WTC11 (cell line): ENCODE measurements at places on chromosomes 5 and 9.

DNA sequence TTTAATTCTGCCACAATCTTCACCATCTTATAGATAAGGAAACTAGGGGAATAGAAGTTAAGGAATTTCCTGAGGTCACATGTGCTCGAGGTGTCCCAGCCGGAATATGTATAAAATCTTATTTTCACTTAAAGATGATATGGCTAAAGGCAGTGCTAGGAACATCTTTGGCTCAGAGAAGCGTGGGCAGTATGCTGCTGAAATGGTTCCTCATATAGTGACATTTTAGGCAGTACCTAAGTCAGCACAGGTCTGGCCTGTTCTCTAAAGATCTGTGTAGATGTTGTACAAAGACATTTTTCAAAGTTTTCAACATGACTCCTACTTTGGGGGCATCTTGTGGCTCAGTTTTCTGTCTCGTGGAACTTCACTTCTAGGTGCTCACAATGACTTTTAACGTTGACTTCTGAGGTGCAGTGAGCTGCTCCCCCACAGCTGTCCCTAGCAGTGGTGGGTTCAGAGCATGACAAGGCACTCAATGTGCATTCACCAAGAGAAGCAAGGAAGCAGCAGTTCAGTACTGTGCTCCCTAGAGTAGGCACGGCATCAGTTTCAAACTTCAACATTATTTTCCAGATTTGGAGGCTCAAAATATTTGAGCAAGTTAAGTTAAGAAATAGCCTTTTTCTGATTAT lies 40.3 kb downstream of the TNFAIP8 start:
- peaks cover 29% of the 10 kb centered on the region for H3K4me1 ChIP-seq
- no peaks in the 10 kb centered on the region for H3K27me3 ChIP-seq
- H3K36me3 ChIP-seq = peaks cover 12% of the 10 kb centered on the region
- no peak overlapping the region for H3K27ac ChIP-seq

DNA sequence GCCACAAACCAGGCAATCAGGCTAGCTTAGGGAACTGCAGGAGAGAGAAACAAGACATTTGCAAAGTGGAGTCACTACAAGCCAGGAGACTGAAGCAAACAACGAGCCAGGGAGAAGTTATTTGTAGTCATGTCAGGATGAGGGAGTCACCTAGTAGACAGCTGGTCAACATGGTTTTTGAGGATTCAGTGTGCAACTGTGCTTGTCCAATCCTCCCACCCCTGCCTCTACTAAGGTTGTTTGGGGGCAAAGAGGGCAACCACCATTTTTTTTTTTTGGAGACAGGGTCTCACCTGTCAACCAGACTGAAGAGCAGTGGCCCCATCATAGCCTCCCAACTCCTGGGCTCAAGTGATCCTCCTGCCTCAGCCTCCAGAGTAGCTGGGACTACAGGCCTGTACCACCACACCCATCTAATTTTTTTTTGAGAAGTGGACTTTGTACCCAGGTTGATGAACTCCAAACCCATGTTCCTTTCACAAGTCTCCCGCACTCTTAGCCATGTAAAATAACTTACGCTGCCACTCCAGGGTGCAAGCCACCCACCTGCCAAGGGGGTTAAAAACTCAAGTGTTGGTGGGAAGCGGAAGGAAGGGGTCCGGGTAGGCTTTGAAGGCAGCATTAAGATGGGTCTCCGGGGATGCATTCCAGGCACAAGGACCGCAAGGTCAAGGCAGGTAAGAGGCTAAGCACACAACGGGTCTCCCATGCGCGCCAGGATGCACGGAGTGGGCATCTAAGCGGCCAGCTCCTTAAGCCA lies 995 bp downstream of the RPL35 start:
- H3K27ac ChIP-seq = peak overlapping the region; percentile 98
- DNase-seq = no peak
- H3K4me3 ChIP-seq = peak overlapping the region; percentile 91

- no peak overlapping the region for H3K27ac ChIP-seq
- H3K4me3 ChIP-seq = no peak overlapping the region
- H3K27me3 ChIP-seq = no peaks in the 10 kb centered on the region
- H3K36me3 ChIP-seq = no peaks in the 10 kb centered on the region
Measured at GRCh38 chr5:178385496-178385890, 152.9 kb upstream of the PHYKPL start.

DNA sequence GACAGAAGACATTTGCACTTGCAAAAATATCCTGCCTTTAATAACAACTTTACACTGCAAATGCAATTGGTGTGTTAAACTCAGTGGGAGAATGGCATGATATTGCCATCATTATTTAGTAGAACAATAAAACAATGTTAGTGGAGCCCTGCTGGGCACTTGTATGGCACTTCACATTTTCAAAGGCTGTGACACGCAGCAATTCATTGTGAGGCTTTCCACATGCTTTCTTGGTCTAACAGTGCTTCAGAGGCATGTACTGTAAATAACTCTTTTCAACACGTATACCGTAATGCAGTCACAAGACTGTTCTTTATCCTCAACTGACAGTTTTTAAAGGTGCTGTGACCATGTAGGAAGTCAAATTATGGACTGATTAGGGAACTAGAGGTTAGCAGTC lies 155.5 kb upstream of the EPB41L4A start:
- no peak overlapping the region for H3K27ac ChIP-seq
- no peaks in the 10 kb centered on the region for H3K27me3 ChIP-seq
- H3K36me3 ChIP-seq = no peaks in the 10 kb centered on the region
- H3K4me1 ChIP-seq = peaks cover 4% of the 10 kb centered on the region; the same call in 1 of the 2 replicates
- no peak for DNase-seq
- no peak overlapping the region for H3K4me3 ChIP-seq

GRCh38 chr9:78386773-78387172 lies 89.8 kb downstream of the PSAT1 start:
- peaks cover 15% of the 10 kb centered on the region for H3K4me1 ChIP-seq
- H3K36me3 ChIP-seq = peaks cover 14% of the 10 kb centered on the region
- DNase-seq = no peak
- no peak overlapping the region for H3K27ac ChIP-seq
- no peaks in the 10 kb centered on the region; the same call in 1 of the 2 replicates for H3K27me3 ChIP-seq

GRCh38 chr9:69190863-69191181 lies 16.7 kb downstream of the TJP2 start:
- peaks cover 62% of the 10 kb centered on the region for H3K4me1 ChIP-seq
- no peaks in the 10 kb centered on the region for H3K27me3 ChIP-seq
- no peaks in the 10 kb centered on the region for H3K36me3 ChIP-seq

DNA sequence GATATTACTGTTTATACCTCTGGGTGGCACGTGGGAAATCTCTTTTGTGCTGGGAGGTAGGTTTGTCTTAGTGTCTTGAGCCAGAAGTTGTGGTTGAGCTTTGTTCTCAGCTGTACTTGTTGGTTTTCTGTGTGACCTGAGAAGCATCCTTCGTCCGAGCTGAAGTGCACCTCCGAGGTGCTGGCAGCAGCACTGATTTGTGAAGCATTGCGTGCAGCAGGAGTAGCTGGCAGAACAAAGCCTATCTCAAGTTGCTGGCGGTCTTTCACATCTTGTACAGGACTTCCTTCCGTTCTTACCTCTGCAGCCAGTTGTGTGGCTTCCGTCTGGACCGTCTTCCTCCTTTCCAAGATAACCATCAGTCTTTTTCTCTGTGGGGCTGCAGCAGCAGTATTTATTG lies 4.3 kb downstream of the PRRC2B start:
- no peak for DNase-seq
- peak overlapping the region; percentile 96 for H3K27ac ChIP-seq
- H3K4me1 ChIP-seq = peaks cover 75% of the 10 kb centered on the region
